ENCODE measurements at places on chromosomes 11 and 22.

- DNase-seq, result no peak
Observed at GRCh38 chr11:87361891-87362290, 324.2 kb downstream of the TMEM135 start.

GRCh38 chr22:19121631-19122142 lies 525 bp downstream of the DGCR2 start:
- no peak for DNase-seq

DNA sequence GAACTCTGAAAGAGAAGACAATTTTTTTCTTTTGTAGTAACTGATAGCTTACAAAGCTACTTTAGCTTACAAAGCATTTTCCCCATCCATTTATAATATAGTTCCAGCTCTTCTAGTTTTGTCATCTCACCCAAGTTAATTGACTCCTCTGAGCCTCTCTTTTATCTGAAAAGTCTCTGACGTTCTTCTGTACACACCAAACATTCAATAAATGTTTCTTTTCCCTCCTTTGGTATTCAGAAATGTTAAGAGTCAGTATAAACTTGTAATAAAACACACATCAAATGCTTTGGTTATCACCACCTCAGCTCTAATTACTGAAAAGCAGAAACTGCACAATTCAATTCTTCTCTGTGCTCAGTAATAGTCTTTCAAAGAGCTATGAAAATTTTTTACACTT lies 5.9 kb downstream of the CCDC90B start:
- no peak for DNase-seq

DNA sequence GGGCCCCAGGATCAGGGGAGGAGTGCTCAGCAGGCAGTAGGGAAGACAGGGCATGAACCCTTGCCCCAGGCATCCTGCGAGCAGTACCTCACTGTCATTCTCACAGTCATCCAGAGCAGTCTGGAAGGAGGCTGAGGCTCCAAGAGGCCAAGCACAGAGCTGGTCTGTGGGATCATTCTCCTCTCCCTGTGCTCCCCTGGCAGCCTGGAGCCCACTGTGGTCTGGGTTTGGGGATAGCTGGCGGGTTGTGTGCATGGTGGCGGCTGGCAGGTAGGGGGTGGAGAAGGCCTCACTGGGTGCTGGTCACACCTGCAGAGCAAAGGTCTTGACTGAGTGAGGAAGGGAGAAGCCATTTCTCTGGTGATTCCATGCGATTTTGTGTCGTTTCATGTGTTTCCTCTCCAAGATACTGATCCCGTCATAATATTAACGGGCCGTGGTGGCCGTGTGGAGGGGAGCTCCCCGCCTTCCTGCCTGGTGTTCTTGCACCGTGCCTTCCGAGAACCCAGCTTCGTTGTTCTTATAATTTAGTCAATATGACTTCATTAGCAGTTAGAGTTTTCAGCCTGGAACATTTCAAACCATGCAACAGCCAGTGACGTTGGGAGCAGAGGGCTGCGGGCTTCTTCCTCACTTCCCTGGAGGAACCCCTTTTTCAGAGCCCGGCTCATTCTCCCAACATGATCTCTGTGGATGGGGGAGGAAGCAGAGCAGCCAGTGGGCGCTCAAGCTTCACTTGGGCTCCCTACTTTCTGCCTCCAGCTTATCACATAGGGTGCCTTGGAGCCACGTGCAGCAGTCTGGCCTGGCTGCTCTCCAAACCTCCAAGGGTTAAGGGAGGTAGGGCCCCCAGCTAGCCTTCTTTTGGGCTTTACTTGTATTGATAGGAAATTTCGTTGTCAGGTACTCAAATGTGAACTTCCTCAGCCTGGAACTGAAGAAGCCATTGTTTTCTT lies 20.8 kb upstream of the ADORA2A start:
- DNase-seq, result no peak

DNA sequence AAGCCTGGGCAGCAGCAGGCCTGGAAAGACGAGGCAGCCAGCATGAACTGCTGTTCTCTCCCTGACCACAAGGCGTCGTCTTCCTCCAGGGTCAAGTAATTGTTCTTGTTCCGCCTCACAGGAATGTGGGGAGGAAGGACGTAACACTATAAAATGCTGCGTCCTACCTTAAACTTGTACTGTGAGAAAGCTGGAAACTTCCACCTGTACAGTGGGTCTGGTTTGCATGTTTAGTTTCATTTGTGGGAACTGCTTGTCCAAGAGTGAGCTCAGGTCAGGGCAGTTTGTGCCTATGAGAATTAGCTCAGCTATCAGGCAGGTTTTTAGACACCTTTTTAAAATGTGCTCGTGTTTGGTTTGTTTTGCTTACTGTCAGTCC lies 55.2 kb downstream of the PANX1 start:
- DNase-seq, result peak; percentile 29

DNA sequence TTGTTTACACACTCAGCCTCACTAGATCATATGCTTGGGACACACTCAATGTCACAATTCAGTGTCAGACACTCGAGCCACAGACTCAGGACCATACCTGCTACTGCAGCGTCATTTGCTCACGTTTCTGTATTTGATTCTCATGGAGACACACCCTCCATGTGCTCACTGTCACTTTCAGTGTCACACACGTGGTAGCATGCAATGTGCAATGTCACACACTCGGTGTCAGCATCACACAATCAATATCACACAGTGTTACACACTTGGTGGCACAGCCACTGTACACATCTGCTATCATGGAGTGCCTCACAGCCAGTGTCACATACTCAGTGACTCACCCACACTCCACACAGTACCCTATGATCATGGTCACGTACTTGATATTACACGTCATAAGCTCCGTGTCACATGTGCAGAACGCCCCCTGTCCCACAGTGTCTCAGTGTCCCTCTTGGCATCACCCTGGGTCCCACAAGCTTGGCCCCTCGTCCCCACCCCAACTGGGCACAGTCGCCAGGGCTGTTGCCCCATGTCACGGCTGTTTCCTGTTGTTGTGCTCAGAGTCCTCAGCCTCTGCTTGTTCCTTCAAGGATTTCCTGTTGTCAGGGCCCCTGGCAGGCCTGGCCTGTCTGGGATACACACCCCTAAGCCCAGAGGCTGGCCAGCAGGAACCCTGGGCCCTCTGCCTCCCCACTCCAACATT lies 49.6 kb downstream of the PDE2A start:
- no peak for DNase-seq

DNA sequence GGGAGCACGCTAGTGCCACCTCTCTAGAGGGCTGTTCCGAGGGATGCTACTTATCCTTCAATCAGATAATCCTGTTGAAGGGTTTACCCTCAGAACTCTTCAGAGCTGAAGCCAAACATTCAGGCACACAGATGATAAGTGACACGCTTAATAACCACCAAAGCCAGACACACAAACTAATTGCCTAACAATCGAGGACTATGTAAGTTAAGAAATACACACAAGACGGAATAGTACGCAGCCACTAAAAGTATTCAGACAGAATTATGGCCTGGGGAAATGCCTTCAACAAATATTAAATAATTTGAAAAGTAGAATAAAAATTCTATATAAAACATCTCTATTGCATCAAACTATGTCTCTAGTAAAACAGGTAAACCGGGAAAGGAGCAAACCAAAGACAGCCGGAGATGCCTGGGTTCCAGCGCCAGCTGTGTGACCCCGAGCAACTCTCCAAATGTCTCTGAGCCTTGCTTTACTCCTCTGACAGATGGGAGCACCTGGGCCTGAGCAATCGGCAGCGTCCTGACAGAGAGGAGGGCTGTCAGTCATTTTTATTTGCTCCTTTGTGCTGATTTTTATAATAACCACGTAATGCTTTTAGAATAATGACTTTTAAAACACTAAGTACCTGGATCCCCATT lies 11.3 kb downstream of the LRFN4 start:
- DNase-seq, result no peak

DNA sequence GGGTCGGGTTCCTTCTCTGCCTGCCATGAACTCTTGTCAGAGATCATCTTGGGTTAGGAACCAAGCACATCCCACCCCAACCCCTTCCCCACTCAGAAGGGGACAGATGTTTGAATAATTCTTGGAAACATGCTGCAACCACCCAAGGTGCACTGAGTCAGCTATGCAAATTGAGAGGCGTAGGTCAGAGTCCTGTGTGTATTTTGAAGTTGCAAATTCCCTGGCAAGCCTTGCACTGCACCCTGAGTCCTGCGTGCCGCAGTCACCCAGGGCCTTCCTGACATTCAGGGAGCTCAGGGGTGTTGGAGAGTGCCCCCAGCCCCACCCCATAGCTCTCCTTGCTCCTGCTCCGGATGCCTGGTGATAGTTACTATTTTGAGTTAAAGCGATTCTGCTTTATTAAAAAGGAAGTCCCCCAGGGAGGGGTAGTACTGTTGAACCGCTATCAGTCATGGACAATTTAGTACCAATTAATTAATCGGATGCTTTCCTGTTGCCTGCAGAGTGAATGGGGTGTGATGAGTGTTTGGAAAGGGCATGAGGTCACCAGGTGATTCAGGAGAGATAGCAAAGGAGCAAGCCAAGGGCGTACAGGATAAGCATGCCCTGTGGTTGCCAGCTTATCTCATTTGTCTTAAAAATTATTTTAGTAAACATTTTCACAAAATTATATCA lies 123.7 kb downstream of the GRIK4 start:
- no peak for DNase-seq

- DNase-seq, result no peak
Observed at GRCh38 chr22:50169181-50169759, 1.3 kb upstream of the PANX2 start.

GRCh38 chr11:69566001-69566400 lies 75.0 kb upstream of the CCND1 start:
- DNase-seq, result no peak

- no peak for DNase-seq
Observed at GRCh38 chr11:117495357-117495756, 167.7 kb downstream of the CEP164 start.

- DNase-seq, result no peak
Observed at GRCh38 chr11:116696381-116696941, 76.3 kb downstream of the BUD13 start.

DNA sequence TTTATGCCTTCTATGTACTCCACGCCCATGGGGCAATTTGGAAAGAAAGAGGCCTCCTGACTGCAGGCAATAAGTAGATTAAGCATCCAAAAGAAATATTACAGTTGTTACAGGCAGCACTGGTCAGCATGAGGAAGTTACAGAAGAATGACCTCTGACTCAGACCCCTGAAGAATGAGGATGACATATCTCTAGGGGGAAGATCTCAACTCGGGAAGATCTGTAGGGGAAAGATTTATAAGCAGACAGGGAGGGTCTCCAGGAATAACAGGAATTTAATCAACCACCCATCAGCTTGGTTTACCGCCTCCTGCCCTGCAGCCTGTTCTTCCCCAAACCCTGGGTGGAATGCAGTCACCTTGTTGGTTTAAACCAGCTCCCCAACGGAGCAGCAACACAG lies 58.0 kb downstream of the RCN1 start:
- DNase-seq, result no peak

- DNase-seq, result no peak
Observed at GRCh38 chr11:727281-727701, 20.0 kb upstream of the TALDO1 start.

DNA sequence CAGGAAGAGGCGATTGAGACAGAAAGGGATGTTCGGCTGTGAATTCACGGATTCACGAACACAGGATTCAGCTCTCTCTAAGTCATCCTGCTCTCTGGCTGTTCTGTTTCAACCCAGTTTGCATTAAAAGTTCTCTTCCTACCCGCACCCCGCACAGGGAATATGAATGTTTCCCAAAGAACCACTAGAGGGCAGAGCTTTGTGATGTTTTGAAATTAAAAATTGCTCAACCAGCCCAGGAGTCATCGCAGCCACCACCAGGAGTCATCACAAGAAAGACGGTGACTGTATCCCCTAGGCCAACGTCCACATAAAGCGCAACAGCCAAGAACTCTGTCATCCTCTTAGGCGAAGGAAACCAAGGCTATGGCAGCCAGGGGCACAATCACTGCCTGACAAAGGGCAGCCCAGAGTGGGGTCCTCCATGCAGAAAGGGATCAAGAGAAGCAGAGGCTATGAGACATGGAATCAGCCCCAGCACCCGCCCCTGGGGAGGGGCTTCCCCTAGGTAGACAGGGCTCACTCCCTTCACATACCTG lies 122.4 kb downstream of the WT1 start:
- no peak for DNase-seq

DNA sequence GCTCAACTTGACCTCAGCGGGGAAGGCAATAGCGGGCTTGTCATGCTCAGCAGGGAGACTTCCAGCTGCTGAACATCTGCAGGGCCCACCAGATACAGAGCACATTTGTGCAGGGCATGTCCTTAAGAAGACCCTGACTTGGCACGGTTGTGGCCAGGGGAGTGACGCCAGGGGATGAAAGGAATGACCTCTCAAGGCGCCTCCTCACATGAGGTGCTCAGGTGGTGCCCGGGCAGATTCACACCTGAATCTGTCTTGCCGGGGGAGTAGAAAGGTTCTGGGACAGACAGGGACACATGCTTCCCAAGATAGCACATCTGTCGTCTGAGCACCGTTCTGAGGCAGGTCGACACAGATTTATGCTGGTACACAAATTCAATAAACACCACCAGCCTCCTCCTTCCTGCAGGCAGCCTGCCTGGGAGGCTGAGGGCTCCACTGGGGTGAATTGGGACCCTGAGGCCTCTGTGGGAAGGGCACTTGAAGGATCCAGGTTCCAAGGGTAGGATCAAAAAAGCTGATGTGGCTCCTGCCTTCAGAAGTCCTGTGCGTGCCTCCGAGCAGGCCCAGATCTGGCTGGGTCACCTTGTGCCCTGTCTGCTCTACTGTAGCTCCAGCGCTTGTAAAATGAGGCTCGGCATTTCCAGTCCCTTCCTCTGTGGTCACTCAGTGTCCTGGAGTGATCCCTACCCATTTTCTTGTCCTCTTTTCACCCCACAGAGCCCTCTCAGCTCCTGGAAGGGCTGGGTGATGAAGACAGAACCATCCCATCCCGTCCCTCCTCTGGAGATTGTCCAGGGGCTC lies 49.6 kb upstream of the NECTIN1 start:
- DNase-seq, result no peak

GRCh38 chr11:119342362-119343130 lies 1.9 kb upstream of the C1QTNF5 start:
- no peak for DNase-seq

DNA sequence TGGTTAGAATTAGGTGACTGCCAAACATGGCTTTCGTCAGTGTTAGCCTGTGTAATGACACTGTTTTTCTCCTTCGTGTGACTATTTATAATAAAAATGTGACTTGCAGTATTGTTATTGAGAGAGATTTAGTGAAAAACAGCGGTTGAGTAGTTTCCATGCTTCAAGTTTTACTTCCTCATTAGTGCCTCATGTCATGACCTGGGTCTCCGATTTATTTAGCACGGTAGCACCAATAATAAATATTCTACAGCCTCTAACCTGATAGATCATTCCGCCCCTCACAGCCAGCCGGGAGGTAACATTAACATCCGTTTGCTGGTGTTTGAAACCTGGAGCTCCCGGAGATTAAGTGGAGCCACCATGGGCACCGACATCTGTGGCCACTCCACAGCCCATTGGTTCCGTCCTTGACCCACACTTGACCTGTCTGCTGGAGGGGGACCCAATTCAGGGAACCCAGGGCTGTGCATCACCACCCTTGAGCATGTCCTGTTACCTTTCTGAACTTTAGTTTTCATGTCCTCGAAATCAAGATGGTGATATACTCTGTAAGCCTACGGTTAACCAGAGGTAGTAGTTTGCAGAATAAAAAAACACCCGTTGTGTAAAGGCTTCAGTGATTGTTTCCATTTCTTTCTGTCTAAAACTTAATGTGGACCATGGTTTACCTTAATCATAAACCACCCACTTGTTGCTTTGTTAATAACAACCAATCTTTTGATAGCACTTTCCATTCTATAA lies 104.1 kb downstream of the ATXN10 start:
- DNase-seq, result no peak
